ENCODE measurements at places on chromosomes 16 and 17. TPM values are rescaled to one million over a fixed set of nuclear protein-coding genes. Genes with fewer than 3 reads are reported as not detected.

Gene HOXB2
- total RNA-seq = not detected

Gene ZNF385C
- 3.1 TPM for total RNA-seq

Gene CTCF
- 88.5 TPM for total RNA-seq

Gene TMEM88
- 8.9 TPM for total RNA-seq

Gene ST6GALNAC2
- 0.46 TPM for total RNA-seq

Gene CLDN9
- total RNA-seq = 1.3 TPM

Gene DNAH17
- total RNA-seq = 0.33 TPM

Gene CCL5
- not detected for total RNA-seq

Gene GAA
- 28.9 TPM for total RNA-seq

- no peak overlapping the region for H3K27ac ChIP-seq
- H3K4me1 ChIP-seq = no peaks in the 10 kb centered on the region
- no peak overlapping the region for H3K4me3 ChIP-seq
- DNase-seq = no peak
Observed at GRCh38 chr16:74936902-74937560, 47.9 kb downstream of the WDR59 start.

DNA sequence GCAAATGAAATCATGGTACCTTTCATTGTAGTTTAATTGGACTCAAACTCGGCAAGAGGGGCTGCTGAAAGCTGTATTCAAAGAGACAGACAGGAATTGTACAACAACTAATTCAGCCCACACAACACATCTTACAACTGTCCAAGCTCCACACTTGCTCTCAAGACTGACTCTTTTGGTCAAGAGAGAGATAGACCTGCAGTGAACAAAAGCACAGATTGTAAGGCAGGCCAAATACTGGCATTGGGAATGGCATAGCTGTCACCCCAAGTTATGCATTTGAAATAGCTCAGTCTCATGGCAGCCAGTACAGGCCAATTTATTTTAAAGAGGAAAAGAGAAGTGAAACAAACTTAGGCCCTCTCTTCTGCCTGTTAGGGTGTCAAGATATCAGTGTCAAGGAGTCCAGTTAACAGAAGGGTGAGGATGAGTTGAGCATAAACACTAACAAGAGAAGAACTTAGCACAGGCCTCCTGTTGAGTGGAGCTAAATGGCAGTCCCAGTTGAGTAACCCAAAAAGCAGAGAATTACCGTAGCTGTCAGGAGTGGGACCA lies 215.7 kb downstream of the IRX3 start:
- H3K27me3 ChIP-seq = no peaks in the 10 kb centered on the region
- no peaks in the 10 kb centered on the region for H3K36me3 ChIP-seq
- H3K27ac ChIP-seq = no peak overlapping the region
- no peaks in the 10 kb centered on the region for H3K4me1 ChIP-seq

- no peaks in the 10 kb centered on the region for H3K4me1 ChIP-seq
- DNase-seq = no peak
- no peaks in the 10 kb centered on the region for H3K27me3 ChIP-seq
- H3K4me3 ChIP-seq = no peak overlapping the region
Observed at GRCh38 chr16:58510776-58511628, 4.3 kb upstream of the SETD6 start.

- no peak overlapping the region for H3K4me3 ChIP-seq
- H3K27ac ChIP-seq = no peak overlapping the region
- H3K27me3 ChIP-seq = no peaks in the 10 kb centered on the region
- peaks cover 7% of the 10 kb centered on the region for H3K4me1 ChIP-seq
- H3K36me3 ChIP-seq = peaks cover 8% of the 10 kb centered on the region
- DNase-seq = no peak
Observed at GRCh38 chr16:67917852-67918236, 13.8 kb downstream of the CTRL start.

GRCh38 chr16:88473666-88474534 lies 20.8 kb downstream of the ZFPM1 start:
- no peak overlapping the region for H3K27ac ChIP-seq
- no peaks in the 10 kb centered on the region for H3K27me3 ChIP-seq
- H3K36me3 ChIP-seq = no peaks in the 10 kb centered on the region
- H3K4me1 ChIP-seq = no peaks in the 10 kb centered on the region
- no peak overlapping the region for H3K4me3 ChIP-seq
- DNase-seq = no peak

GRCh38 chr17:8128125-8128784 lies 4.3 kb upstream of the HES7 start:
- no peak for DNase-seq
- H3K36me3 ChIP-seq = no peaks in the 10 kb centered on the region
- H3K4me1 ChIP-seq = no peaks in the 10 kb centered on the region
- H3K4me3 ChIP-seq = peak overlapping the region; percentile 45
- H3K27me3 ChIP-seq = peaks cover 25% of the 10 kb centered on the region

DNA sequence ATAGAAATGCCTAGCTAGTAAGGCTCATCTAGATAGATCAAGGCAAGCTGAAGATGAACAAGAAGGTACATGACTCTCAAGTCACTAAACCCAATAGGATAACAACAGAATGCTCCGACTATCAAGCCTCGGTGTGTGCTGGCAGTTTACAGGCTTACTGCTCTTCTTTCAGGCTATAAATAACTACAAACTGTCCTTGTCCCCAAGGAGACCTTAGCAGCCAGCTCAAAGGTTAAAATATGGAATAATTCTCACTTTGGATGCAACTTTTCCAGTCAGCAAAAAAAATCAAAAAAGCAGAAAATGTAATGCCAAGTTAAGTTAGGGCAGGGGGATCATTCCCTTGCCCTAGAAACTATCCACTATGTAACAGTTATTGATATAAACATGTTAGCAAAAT lies 44.6 kb downstream of the SPOP start:
- no peaks in the 10 kb centered on the region for H3K27me3 ChIP-seq
- no peak for DNase-seq
- no peak overlapping the region for H3K27ac ChIP-seq
- H3K4me1 ChIP-seq = no peaks in the 10 kb centered on the region
- no peak overlapping the region for H3K4me3 ChIP-seq

- H3K4me1 ChIP-seq = peaks cover 3% of the 10 kb centered on the region
- H3K27me3 ChIP-seq = no peaks in the 10 kb centered on the region
- DNase-seq = no peak
- H3K4me3 ChIP-seq = no peak overlapping the region
Observed at GRCh38 chr17:17975436-17975835, 2.8 kb downstream of the DRC3 start.

DNA sequence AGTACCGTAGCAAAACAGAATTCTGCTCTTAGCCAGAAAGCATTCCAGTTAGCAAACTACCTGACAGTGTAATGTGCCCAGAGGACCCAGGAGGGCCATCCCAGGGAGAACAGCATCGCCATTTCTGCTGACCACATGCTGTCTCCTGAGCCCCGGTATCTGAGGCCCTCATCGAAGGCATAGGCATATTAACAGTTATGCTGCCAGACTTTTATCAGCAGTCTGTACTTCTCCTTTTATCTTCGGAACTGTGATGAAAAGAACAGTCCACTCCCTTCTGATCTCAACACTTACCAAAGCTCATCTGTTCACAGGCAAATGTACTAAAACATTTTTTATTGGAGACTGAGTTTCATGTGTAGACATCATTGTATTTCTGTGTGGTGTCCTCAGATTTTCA lies 236.4 kb downstream of the PRKCA start:
- no peak overlapping the region for H3K4me3 ChIP-seq
- DNase-seq = no peak
- no peaks in the 10 kb centered on the region for H3K27me3 ChIP-seq
- no peaks in the 10 kb centered on the region for H3K4me1 ChIP-seq
- no peak overlapping the region for H3K27ac ChIP-seq

DNA sequence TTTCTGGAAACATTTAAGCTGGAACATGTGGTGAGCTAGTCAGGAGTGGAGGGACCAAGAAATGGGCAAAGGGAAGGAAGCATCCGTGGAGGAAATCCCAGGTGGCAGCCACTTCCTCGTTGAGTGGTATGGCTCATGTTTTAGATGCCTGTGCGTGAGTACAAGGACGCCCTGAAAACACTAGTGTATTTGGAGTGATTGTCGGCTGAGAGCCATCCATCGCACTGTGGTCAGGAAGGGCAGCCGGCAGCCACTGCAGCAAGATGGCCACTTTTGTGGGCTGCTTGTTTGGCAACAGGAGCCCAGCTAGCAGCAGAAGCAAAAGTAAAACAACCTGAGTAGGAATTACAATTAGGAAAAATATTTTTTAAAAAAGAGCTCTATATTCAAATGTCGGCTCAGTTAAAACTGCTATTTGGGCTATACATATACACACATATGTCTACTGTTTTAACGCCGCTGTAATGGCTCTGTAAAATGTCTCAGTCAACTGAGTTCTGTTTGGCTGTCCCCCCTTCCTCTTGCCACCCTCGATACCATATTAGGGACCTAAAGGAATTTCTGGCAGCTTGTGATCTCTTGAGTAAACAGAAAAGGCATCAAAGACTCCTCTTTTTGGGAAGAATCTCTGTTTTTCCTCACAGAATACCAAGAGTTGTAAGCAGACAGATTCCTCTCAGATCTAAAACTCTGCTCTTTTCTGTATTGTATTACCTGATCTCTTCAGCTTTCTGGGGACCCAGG lies 39.2 kb downstream of the BRD7 start:
- no peak overlapping the region for H3K27ac ChIP-seq
- H3K36me3 ChIP-seq = peaks cover 73% of the 10 kb centered on the region
- no peaks in the 10 kb centered on the region for H3K27me3 ChIP-seq
- no peak for DNase-seq

DNA sequence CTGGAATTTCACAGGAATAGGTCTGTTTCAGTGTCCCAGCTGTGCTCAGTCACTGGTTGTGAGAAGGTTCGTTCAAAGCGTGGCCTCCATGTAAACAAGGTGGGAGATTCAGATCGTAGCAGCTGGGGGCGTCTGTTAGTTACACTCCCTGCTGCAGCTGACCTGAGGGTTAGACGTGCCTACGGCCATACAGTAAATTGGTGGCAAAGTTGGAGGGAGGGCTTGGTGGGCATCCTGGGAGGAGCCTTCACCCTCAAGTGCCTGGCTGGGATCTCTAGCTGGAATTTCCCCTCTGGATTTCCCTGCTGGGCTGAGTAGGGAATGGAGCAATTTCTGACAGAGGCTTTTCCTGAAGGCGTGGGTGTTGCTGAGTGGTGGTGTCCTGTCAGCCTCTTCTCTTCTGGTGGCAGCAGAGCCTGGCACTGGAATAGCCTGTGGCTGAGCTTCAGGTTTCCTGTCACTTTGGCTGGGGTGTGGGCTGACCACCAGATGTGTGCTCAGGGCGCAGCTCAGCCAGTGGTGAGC lies 6.4 kb downstream of the FCSK start:
- DNase-seq = no peak
- no peak overlapping the region for H3K27ac ChIP-seq
- no peaks in the 10 kb centered on the region for H3K27me3 ChIP-seq

DNA sequence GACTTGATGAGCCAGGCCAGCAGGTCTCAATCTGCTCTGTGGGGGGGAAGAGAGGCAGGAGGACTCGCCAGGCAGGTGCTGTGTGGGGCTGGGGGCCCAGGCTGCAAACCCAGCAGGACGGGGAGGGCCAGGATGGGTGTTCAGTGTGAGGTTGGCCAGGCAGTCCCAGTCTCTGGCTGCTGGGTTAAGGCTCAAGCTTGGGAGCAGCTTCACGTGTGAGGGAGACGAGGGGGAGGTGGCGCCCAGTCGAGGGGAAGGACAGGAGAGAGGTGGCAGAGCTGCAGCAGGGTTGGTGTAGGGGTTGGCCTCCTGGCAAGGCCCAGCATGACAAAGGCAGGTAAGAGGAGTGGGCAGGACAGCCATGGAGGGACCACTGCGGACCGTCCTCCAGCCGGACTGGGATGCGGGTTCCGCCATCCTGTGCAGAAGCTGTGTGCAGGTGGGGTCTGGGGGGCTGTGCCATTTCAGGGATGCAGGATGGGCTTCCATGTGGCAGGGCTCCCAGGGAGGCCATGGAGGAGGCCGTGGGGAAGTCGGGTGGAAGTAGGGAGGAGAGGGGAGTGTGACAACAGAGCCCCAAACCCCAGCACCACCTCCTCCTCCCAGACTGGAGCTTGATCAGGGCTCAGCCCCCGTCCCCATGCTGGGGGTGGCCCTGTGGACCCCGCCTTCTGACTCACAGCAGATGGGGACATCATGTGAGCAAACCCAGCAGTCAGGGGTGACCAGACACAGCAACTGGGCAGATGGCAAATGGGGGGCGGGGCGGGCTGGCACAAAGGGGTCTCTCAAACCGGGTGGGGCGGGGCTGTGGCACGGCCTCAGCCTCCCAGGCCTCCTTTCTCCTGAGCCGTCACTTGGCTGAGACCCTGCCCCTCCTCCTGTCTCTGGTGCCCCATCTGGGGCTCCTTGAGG lies 2.8 kb downstream of the ADGRG1 start:
- no peak overlapping the region for H3K4me3 ChIP-seq
- no peaks in the 10 kb centered on the region for H3K4me1 ChIP-seq
- no peak for DNase-seq
- H3K27ac ChIP-seq = no peak overlapping the region

DNA sequence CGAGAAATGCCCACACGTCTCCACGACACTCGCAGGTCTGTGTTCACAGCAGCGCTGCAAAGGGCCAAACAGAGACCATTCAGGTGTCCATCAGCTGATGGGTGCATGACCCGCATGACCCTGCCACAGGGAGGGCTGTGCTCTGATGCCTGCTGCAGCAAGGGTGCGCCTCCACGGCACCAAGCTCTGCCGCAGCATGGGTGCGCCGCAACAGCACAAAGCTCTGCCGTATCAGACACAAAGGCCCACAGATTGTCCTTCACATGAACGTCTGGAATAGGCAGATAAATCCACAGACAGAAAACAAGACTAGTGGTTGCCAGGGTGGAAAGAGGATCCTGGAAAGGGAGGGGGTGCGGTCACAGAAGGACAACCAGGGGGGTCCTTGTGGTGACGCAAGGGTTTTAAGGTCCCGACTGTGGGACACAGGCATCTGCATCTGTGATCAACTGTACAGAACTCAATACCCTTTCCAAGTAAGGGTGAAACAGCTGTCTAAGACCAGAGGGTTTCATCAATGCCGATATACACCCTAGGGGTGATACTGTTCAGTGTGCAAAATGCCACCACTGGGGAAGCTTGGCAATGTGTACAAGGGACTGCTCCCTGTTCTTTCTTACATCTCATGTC lies 121.0 kb downstream of the ANKRD11 start:
- no peaks in the 10 kb centered on the region for H3K27me3 ChIP-seq
- peaks cover 5% of the 10 kb centered on the region for H3K36me3 ChIP-seq
- no peaks in the 10 kb centered on the region for H3K4me1 ChIP-seq
- H3K4me3 ChIP-seq = no peak overlapping the region
- no peak for DNase-seq

DNA sequence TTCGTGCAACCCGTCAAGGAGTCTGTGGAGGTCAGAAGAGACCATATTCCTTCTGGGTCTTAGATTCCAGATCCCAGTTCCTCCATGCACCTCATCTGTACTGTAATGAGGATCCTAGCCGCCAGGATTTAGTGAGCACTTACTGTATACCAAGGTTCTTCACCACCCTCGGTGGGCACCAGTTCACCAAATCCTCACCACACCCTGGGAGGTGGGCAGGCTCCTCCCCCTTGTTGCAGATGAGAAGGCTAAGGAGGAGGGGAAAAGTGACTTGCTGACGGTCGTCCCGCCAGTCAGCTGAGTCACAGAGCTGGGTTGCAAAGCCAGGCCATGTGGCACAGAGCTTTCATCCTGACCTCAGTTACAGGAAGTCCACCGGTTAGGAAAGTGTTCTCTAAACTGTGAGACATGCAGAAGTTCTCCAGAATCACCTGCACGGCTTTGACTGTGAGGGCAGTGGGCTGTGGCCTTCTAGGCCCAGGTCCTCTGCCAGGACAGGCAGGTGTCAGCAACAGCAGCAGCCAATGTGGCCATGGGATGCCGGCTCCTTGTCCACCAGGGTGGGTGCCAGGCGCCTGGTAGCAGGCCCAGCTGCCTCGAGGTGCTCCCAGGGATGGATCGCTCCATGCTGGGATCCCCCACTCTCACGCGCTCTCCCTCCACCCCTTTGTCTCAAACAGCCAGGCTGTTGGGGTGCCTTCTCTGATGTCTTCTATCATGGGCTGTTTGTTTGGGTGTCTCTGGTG lies 240.3 kb upstream of the GSE1 start:
- H3K27me3 ChIP-seq = no peaks in the 10 kb centered on the region
- no peak overlapping the region for H3K4me3 ChIP-seq
- no peaks in the 10 kb centered on the region for H3K4me1 ChIP-seq
- no peaks in the 10 kb centered on the region for H3K36me3 ChIP-seq
- DNase-seq = no peak
- no peak overlapping the region for H3K27ac ChIP-seq

All from H9 (cell line).